NCI-H1694 treated with DMSO at 0.1 percent for 48 hours (cell line): ENCODE measurements at places on chromosomes 12 and 14.

DNA sequence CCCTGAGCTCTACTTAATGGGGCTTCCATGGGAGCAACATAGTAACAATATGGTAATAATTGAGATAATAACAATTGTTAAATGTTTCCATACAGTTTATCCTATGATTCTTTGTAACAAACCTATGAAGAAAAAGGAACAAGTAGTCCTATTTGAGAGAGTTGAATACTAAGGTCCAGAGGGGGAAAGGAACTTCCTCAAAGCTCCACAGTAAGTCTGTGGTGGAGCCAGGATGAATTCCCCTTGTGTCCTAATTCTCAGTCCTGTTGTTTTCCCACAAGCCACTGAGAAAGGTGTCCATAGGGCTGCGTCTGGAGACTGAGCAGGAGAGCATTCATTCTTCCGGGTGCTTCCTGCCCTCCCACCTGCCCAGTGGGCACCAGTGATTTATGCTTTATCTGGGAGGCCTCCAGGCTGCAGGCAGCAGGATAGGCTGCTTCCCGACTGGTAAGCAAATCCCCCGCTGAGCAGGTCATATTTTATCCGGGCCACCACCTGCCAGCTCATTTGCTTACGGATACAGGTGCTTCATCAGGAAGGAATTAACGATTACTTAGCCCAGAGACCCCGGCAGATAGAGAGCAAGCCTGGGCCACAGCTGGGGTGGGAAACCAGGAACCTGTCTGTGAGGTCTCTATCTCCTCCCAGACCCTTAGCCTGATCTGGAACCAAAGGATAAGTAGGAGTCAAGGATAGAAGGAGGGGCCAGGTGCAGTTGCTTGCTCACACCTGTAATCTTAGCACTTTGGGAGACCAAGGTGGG lies 33.9 kb upstream of the FAM222A start:
- DNase-seq: no peak

- no peak for DNase-seq
These were observed 202.6 kb downstream of the TMX1 start for GRCh38 chr14:51442513-51443175.

DNA sequence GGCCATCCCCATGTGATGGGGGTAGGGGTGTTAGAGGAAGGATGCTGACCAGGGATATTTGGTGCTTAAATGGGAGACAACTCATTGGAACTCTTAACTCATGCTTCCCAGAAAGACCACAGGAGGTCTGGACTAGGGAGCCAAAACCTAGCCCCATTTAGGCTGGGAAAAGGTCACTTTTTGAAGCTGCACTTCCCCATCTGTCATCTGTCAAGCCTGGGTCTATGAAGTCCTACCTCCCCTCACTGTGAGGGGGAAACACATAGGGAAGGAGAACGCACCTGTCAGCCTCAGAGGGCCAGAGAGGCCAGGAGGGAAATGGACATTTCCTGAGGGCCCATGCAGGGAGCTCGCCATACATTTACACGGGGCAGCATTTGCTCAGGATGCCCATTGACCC lies 321.0 kb downstream of the BCL11B start:
- DNase-seq: no peak

- peak; percentile 81 for DNase-seq
These were observed at the start of gene LRR1 for GRCh38 chr14:49598485-49599300. Gene LRR1, plus strand, starts transcription at chr14:49598940. Its CDS starts 81 bp downstream, at chr14:49599021.

DNA sequence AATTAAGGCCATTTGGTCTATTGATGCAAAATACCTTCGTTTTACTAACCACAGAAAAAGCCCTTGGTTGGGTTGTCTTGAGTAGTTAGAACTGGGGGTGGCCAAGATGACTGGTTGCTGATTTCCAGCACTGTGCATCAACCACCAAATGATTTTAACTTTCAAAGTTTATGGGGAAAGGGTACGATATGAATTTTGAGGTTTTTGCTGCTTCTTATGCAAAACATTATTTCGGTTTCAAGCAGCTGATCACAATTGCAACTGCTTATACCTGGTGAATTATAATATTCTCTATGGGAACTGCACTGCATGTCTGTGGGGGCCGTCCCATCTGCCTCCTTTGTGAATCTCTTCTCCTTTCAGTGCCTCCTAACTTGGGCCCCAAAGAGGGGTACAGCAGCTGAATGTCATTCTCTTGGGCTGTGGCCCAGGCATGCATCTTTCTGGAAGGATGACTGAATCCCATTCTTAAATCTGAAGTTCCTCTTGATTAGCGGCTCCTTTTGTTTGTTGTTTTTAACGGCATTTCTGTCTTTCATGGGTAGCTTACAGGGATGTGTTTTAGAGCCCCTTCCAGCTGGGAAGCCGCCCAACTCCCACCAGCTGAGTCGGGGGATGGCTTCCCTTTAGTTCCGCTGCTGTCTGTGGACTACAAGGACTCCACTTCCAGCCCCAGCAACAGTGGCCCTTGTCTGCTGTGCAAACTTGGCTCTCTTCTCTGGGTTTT lies 479.8 kb downstream of the ZFP36L1 start:
- no peak for DNase-seq

- no peak for DNase-seq
These were observed 48.7 kb downstream of the EID3 start for GRCh38 chr12:104352106-104352713.

- peak; percentile 58 for DNase-seq
These were observed 943.0 kb downstream of the GALC start for GRCh38 chr14:87049950-87050349.

DNA sequence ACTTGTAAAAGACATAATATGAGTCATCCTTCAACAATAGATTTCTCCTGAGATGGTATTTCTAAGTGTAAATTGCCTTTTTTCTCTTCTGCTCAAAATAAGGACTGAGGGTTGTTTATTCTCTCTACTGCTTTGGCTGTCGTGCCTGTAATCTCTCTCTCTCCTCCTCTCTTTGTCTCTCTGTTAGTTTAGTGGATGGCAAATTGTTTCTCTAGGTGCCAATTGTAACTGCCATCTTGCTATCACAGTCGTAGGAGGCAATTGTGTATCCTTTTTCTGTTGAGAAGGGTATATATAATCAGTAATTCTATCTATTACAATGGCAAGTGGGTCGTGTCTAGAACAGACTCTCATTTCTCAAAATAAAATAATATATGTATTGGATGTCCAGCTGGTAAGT lies 545.0 kb upstream of the FBXO33 start:
- DNase-seq: no peak

DNA sequence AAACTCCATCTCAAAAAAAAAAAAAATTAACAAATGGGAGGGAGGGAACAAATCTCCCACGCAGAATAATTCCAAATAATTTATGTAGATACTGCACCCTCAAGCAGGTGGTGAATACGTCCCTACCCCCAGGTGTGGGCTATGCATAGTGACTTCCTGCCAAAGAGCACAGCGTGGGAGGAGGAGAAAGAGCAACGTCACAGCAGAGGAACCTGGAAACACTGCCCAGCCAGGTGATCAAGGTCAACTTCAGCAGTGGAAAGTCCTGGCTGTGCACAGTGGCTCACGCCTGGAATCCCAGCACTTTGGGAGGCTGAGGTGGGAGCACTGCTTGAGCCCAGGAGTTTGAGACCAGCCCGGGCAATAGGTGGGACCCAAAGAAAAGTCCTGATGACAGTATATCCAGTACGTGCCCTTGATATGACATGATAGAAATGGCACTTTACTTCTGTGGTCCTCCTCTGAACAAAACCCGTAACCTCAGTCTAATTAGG lies 9.5 kb downstream of the CINP start:
- DNase-seq: no peak

GRCh38 chr14:31410048-31410650 lies 10.2 kb downstream of the HEATR5A start:
- DNase-seq: no peak

GRCh38 chr12:15244341-15244740 lies 23.1 kb upstream of the RERG start:
- no peak for DNase-seq

GRCh38 chr12:127191129-127191528 lies 1075.8 kb upstream of the TMEM132C start:
- DNase-seq: no peak

DNA sequence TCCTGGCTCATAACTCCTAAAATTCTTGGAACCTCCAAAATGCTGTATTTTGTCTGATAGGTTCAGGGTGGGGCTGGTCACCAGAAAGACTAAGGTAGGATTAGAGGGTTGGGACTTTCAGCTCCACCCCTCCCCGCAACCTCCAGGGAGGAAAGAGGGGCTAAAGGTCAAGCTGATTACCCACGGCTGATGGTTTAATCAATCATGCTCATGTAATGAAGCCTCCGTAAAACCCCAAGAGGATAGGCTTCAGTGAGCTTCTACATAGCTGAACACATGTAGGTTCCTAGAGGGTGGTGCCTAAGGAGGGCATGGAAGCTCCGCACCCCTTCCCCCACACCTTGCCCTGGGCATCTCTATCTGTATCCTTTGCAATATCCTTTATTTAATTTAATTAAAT lies 60.0 kb downstream of the DGLUCY start:
- no peak for DNase-seq

GRCh38 chr14:92589213-92589852 lies 75.8 kb downstream of the RIN3 start:
- no peak for DNase-seq

DNA sequence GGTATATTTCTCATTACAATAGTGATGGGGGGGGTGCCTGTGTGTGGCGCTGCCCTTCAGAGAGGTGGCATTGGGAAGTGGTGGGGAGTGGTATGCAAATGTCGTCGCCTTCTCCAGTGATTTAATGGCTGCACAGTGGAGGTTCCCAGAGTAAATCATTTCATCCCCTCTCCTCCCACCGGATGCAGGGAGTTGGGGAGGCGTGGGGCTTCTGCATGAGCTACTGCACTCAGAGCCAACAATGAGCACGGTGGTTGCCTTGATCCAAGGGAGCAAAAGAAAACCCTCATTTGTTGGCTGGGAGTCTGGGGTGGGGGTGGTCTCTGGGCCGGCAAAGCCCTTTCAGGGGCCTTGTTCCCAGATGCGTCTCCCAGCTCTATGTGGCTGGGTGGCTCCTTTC lies 124.3 kb downstream of the AACS start:
- DNase-seq: no peak

DNA sequence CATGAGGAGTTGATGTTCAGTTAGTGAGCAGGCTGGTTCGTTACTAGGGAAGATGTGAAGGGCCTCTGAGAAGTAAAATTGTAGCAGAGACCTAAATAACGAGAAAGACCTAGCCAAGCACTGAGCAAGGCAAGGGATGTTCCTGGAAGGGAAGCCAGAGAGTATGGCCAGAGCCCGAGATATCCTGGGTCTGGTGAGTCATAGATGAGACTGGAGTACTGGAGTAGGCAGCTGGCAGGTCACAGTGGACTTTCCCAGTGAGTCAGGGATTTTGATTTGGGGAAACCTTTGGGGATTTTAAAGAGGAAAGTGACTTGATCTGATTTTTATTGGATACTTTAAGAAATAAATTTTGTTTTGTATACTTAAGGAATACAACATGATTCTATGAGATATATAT lies 369.0 kb downstream of the DIO2 start:
- no peak for DNase-seq

GRCh38 chr14:65164825-65165135 lies 62.5 kb upstream of the MAX start:
- no peak for DNase-seq

DNA sequence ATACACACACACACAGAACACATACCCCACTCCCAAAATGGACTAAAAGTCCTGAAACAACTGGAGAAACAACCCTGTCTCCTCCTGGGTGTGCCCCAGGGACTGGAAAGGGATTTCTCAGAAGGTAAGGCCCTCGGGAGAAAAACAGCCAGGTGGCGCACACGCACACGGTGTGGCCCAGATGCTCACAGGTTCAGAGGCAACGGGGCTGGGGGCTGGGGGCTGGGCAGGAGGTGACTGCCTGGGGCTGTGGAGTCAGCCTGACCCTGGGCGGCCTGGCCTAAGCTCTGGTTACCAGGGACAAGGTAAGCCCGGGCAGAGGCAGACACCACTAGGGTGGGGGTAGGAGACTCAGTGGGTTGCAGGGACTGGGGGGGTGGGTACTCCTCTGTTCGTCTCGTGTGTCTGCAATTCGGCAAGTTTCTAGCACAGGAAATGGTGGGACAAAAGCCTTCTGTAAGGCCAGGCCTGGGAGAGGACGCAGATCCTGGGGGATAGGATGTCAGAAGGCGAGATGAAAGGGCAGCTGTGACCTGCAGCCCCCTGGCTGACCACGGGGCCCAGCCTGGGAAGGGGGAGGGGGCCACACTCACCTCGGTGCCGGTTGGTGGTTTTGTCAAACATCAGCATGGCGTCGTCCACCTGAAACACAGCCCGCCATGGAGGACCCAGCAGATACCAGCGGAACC lies 10.4 kb downstream of the MSI1 start:
- no peak for DNase-seq

- no peak for DNase-seq
These were observed 87.2 kb upstream of the CDKN3 start for GRCh38 chr14:54309615-54310014.

DNA sequence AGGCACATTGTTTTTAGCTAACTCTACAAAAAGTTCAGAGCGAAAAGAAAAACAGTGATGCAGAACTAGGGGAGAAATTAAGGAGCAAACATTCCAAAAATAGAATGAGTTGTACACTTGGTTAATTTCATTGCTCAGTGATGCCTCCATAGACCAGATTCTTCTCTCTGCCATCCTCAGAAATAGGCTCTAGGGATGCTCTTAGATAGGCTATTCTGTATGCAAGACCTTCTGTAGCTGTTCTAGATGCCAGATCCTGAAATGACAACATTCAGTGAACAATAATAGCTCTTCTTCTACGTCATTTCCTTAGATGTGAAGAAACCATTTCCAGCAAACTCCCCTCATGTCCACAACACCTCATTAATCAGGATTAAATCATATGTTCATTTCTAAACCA lies 466.3 kb downstream of the DIO2 start:
- no peak for DNase-seq
